Mucosa of descending colon (tissue), 3 donors: ENCODE measurements at places on chromosomes 11 and 22.

GRCh38 chr11:9142732-9143131 lies 51.3 kb upstream of the SCUBE2 start:
- no peak for DNase-seq

DNA sequence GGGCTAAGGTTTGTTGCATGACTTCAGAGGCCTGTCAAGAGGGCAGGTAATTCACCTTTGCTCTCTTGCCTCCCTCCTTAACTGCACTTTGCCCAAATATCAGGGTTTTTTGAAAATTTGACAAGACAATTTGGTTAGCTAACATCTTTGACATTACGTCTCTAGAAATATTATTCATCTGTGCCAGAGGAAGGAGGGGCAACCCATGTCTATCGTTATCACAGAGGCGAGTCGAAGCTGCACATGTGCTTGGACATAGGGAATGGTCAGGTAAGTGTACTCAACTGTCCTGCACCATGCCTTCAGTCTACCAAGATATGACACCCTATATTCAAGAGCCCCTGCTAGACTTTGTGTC lies 3.7 kb downstream of the AKIP1 start:
- DNase-seq = no peak

GRCh38 chr11:86755146-86755545 lies 45.2 kb upstream of the PRSS23 start:
- DNase-seq = no peak

DNA sequence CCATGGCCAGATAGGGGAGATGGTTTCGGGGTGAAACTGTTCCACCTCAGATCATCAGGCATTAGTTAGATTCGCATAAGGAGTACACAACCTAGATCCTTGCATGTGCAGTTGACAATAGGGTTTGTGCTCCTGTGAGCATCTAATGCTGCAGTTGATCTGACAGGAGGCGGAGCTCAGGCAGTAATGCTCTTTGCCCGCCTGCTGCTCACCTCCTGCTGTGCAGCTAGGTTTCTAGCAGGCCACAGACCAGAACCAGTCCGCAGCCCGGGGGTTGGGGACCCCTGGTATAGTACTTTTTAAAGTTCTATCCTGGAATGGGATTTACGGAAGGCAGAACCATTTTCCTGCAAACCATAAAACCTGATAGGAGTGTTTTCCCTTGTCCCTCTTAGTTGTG lies 54.6 kb downstream of the POLD3 start:
- DNase-seq = no peak

GRCh38 chr22:27122574-27122973 lies 465.2 kb downstream of the MIAT start:
- no peak for DNase-seq

- no peak for DNase-seq
Observed at GRCh38 chr11:27612932-27613880, 87.0 kb downstream of the BDNF start.

DNA sequence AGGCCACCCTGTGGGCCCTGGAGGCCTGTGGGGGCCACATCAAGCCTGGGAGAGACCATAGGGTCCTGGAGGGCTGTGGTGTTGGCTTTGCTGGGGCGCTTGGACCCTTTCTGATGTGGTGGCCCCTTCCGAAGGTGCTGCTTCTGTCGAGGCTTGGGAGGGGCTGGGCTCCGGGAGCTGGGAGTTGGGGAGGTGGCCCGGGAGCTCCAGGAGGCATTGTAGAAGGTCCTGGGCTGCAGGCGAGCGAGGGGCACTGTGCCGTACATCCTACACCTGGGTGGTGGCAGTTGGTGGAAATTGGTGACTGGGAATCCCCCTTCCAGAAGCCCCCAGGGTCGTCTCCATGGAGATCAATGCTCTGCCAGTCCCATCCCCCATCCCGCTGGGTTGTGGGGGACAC lies 2.6 kb downstream of the PLA2G3 start:
- DNase-seq = no peak

- DNase-seq = no peak
Observed at GRCh38 chr11:133104009-133104744, 428.1 kb downstream of the OPCML start.

GRCh38 chr11:120392793-120393192 lies 56.6 kb downstream of the ARHGEF12 start:
- no peak for DNase-seq

DNA sequence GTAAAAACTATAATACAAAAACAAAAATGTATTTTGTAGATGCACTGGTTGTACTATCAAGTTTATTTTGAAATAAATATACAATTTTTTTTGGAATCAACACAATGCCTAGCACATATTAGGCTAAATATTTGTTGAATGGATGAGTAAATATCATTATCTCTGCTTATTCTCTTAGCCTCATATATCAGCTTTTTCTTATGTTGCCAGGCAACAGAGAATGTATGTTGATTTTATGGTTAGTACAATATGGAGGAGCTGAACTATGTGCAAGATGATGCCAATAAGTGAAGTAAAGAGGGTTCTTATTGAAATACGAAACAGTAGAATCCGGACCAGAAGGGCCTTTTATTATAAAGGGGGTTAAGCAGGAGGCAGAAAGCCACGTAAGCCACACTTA lies 94.9 kb downstream of the FAR1 start:
- DNase-seq = no peak

GRCh38 chr11:66279092-66279734 lies 1.2 kb downstream of the CNIH2 start:
- DNase-seq = no peak

DNA sequence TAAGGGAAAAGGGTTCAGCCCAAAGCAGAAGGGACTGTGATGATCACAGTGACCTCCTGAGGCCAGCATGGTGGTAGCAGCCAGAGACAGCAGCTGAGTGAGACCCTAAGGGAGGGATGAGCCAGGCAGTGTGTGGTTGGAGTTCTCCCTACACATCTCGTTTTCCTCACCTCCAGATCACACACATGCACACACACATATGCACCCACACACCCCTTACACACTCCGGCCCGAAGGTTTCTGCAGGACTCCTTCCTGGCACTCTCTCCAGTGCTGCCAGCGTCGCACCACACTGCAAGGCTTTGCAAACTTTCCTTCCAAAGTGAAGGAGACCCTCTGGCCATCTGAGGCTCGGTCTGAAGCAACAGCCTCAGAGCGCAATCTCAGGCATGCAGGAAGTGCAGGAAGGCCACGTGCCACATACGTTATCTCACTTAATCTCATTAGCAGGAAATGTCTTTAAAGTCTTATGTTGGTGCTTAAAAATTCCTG lies 26.9 kb upstream of the TP53I11 start:
- peak; percentile 67 for DNase-seq

GRCh38 chr22:26170112-26170492 lies 840 bp downstream of the SEZ6L start:
- DNase-seq = no peak

DNA sequence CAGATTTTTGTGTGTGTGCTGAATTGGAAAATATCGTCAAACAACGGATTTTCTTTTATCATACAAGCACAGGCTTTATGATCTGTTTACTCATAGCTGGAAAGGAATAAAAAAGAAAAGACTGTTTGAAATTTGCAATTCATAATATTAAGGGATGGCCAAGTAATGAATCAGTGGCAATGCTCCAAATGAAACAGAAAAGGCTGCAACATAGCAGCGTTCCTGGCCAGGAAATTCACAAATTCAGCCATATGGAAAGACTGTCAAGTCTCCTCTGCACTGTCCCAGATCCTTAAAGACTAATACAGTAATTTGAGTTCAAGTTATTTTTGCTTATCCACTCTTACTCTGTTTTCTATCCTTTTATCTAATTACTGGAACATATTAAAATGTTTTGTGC lies 98.2 kb downstream of the MSANTD4 start:
- DNase-seq = no peak

- no peak for DNase-seq
Observed at GRCh38 chr11:46527591-46528130, 66.2 kb downstream of the AMBRA1 start.

DNA sequence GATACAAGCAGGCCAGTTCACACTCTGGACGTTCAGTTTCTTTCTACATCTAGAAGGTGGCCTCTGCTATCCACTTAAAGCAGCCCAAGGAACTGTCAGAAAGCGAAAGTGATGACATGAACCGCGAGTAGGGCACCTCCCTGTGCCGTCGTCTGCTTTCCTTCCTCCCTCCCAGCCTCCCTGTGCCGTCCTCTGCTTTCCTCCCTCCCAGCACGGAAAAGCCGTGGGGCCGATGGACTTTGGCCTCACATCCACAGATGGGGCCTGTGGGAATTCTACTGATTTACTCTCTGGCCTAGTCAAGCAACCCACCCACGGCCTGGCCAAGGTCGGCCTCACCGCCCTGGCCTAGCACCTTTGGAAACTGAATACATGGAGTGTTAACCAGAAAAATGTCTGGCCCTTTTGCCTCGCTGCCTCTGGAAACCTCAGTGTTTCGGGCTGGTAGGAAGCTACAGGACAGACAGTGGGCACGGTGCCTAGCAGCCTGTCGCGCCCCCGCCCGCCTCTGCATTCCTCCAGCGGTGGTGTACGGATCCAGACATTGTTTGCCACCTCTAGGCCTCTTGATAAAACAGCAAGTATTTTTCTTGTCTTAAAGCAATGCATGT lies 14.2 kb downstream of the PEX26 start:
- peak; percentile 90 for DNase-seq

- DNase-seq = peak; percentile 62
Observed at GRCh38 chr11:5808500-5809121, at the start of gene OR52N2. Gene OR52N2, plus strand, starts transcription at chr11:5808924. Its CDS starts 11,412 bp downstream, at chr11:5820336.

GRCh38 chr11:11895672-11896071 lies 53.9 kb downstream of the USP47 start:
- DNase-seq = no peak

DNA sequence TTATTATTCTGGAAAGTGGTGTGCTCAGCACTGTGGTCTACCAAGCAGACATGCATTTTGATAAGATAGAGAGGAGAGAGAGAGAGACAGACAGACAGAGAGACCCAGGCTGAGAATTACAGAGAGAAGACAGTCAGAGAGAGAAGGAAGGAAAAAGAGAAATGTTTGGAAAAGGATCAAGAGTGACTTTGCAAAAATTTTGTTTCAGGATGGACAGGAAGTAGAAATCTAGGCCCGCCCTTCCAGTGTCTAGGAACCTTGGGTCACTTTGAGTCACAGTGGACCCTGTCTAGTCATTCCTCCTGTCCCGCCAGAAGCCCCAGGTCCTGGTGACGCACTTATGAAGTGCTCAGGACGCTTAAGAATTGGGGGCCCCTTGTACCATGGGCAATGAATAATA lies 166.7 kb downstream of the ST3GAL4 start:
- no peak for DNase-seq

DNA sequence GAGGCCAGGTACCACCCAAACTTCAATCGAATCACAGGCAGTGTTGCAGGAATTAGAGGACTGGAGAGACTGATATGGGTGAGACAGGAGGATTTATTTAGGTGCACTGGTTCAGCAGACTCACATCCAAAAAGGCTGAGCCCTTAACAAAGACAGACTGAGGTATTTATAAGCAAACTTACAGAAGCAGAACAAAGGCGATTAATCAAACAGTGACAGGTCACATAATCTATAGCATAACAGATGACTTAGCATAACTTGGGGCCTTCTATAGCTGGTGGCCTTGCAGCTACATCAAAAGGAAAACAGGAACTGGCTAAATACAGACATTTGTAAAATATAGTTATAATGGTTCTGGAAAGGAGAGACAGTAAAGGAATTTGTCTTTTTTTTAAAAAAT lies 2.1 kb downstream of the APOBEC3B start:
- DNase-seq = no peak
